ENCODE measurements at places on chromosomes 1 and 21.
A peak's percentile ranks its signal among the peaks of the same experiment; 100 is the strongest.

DNA sequence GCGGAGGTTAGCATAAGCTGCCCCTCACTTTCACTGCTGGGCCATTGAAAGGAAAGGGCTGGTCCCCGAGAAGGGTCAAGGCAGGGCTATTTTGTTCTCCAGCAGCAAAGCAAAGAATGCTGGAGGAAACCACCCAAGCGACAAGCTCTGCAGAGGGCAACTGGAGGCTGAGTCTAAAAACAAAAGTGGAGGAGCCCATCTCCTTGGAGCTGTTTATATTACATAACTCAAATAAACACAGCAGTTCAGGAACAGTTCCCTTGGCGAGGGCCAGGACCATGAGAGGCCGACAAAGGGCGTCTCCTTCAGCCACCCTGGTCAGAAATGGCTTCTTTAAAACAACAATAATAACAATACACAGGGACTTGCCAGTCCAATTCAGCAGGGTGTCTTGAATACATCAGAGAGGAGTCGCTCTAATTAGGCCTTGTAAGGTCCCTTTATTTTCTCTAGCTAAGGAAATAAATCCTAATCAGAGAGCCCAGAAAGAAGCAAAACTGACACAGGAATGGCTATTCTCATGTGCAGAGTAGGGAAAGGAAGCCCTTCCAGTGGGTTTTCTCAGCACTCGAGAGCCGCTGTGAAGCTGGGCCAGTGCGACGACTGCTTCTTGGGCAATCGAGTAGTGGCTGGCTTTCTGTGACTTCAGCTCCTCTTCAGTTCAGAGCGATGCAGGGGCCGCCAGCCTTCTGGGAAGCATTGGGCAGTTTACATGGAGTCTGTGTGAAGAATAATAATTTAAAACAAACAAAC, 57.0 kb upstream of the TARBP1 start:
- no peak for DNase-seq

DNA sequence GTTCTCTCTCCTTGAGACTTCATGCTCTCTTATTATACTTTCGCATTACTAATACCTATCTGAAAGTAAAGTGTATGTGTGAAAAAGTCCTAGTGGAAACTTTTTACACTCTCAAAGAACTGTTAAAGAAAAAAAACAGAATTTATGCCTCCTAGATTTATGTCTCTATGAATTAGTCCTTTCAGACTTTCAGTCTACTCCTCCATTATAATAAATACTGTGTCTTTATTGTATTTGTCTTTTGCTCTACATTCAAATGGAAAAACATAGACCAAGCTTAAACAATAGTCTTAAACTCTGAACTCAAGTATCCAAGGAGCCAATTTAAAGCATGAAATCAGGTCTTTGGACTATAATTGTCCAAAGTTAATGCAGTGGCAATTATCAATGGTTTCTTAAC, 1449.0 kb downstream of the PLA2G4A start:
- DNase-seq: no peak

DNA sequence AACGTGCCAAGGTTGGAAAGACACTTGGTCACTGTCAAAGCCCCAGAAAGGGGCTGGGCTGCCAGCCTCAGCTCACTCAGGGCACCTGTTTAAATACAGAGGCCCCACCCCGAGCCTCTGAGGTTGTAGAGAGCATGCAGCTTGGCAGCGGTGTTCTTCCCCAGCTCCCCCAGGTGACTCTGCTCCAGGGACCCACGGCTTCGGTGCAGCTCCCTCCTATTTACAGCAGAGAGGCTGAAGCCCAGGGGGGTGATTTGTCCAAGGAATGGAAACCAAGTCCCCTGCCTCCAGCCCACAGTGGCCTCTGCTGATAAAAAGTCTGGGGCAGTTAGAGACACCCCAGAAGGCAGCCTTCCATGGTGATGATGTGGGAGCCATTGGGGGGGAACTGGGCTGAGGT, 9.1 kb upstream of the C1QA start:
- no peak for DNase-seq

- no peak for DNase-seq
Observed at GRCh38 chr1:204599098-204599497, 82.9 kb downstream of the MDM4 start.

GRCh38 chr21:32306021-32306780, 7.5 kb downstream of the MRAP start:
- peak; percentile 96 for DNase-seq

- no peak for DNase-seq
Observed at GRCh38 chr1:30815556-30815955, 58.0 kb upstream of the LAPTM5 start.

GRCh38 chr21:33266050-33266788, at the start of gene IL10RB:
Gene IL10RB (plus strand): TSS chr21:33266367. CDS start chr21:33266466, 99 bp downstream.
- DNase-seq: peak; percentile 73

- no peak for DNase-seq
Observed at GRCh38 chr1:60101516-60101915, 27.9 kb upstream of the C1orf87 start.

DNA sequence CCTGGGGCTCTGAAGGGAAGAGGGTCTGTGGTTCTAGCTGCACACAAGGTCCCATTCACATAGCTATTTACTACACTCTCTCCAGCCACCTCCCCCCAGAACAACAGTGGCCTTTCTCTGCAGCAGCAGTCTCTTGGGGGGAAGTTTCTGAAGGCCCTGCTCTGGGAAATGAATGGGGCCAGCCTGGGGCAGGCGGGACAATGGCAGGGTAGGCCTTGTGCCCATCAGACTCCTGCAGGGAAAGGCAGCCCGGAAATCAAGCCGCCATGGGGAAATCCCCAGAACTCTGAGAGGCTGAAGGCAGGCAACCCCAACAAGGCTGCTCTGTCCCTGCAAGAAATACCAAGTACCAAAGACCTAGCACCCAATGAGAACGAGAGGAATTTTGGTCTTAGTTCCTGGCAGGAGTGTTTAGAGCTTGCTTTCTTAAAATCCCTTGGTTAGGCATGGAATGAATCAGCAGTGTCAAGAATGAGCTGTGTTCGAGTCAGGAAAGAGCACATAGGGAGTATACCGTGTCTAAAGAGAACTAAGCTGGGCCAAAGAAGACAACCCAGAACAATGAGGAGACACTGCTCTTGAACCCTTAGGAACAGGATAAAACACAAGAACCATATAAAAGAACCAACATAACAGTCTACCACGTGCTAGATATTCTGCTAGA, 11.3 kb downstream of the ARHGEF11 start:
- no peak for DNase-seq

GRCh38 chr1:174060090-174060489, 37.9 kb upstream of the RC3H1 start:
- peak; percentile 61 for DNase-seq

DNA sequence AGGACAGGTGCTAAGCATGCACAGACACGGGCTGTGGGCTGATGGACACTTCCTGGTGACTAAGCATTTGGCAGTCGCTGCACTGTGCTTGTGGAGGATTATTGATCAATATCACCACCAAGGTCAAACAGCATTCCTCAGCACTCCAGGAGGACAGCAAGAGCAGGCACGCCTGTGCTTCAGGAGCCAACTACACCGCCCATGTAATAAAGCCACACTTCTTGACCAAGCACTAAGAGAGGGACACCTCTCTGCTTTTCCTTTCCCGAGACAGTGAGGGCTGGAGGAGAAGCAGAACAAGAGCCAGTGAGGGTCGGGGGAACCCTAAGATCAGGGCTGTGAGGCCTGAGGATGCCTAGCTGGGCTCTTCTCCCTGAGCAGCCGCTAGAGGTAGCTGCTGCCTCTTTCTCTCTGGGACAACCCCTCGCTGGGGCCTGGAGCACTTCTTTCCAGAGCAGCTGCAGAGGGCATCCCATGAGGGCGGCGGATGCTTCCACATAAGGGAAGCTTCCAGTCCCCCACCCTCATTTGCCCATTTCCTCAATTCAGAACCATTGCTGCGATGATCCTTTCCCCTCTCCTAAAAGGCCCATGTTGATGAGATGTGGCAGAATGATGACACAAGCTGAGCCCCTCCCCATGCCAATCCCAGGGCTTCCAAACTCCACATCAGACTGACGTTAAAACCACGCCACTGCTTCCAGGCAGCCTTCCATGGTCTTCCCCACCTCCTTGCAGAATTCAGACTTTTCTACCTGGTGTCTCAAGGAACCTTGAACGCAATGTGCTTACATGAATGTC, 19.1 kb downstream of the RAB7B start:
- peak; percentile 81 for DNase-seq

GRCh38 chr1:42933060-42933586, 25.5 kb downstream of the SLC2A1 start:
- no peak for DNase-seq

DNA sequence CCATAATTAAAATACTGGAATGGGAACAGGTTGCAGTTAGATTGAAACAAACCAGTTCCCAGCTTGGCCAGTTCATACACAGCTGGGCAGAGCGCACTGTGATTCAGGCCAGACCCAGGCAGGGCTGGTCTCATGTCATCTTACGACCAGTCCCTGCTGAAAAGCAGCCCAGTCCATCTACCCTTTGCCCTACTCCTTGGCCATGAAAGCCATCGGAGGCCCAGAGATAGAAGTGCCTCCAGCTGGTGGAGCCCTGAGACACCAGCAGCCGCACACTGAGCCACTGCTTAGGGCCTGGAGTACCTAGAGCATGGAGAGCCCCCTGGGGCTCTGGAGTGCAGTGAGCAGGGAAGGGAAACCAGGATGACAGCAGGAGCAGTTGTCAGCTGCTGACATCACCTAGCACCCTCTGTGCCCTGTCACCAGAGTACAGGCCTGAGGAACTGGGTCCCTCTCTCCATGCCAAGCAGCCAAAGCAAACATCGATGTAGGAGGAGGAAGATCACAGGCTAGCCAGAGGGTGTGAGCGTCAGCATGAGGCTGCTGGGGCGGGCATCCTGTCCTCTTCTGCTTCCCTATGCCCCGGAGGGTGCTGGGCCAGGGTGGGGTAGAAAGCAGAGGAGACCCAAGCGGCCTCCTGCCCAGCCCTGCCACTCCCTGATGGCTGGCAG, 34.2 kb upstream of the TMEM125 start:
- DNase-seq: no peak

GRCh38 chr1:166090244-166090643, 76.6 kb downstream of the FAM78B start:
- DNase-seq: no peak

- DNase-seq: no peak
Observed at GRCh38 chr21:41802684-41803083, 35.8 kb upstream of the RIPK4 start.

GRCh38 chr1:219220945-219221344, 47.3 kb downstream of the LYPLAL1 start:
- peak; percentile 10 for DNase-seq
